ENCODE measurements at places on chromosomes 3 and 15.

DNA sequence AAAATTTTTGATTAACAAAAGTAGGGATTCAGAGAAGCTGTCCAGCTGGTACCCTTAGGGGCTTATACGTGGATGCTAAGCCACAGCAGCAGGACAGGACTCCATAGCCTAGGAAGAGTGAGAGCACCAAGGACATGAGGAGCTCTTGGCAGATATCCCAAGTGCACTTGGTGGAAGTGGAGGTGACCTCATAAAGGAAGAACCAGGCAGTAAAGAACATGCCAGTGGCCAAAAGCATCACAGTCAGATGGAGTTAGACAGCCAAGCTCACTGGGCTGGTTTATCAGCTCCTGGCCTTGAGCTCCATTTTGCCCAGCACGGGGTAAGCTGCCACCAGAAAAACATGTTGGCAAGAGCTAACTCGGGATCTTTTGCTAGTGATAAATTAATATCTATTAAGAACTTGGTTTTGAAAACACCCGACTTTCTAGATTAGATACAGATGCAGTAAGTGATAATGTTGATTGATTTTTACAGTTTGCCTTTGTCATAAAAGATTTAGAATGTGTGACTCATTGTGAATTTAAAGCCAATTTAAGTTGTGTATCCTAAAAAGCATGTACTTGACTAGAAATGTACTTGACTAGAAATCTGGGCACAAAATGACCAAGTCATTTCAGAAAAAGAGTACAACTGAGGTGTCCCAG lies 108.0 kb downstream of the CMSS1 start:
- H3K36me3 ChIP-seq, result no peaks in the 10 kb centered on the region
- H3K27me3 ChIP-seq, result no peaks in the 10 kb centered on the region
- no peak overlapping the region for H3K27ac ChIP-seq
- no peak overlapping the region for H3K4me3 ChIP-seq
- ATAC-seq, result no peak
- H3K4me1 ChIP-seq, result peaks cover 5% of the 10 kb centered on the region

- H3K4me1 ChIP-seq, result peaks cover 10% of the 10 kb centered on the region
- ATAC-seq, result no peak
- no peak overlapping the region for H3K27ac ChIP-seq
- no peaks in the 10 kb centered on the region for H3K36me3 ChIP-seq
- H3K4me3 ChIP-seq, result no peak overlapping the region
Measured at GRCh38 chr15:58977887-58978286, 9.6 kb upstream of the RNF111 start.

DNA sequence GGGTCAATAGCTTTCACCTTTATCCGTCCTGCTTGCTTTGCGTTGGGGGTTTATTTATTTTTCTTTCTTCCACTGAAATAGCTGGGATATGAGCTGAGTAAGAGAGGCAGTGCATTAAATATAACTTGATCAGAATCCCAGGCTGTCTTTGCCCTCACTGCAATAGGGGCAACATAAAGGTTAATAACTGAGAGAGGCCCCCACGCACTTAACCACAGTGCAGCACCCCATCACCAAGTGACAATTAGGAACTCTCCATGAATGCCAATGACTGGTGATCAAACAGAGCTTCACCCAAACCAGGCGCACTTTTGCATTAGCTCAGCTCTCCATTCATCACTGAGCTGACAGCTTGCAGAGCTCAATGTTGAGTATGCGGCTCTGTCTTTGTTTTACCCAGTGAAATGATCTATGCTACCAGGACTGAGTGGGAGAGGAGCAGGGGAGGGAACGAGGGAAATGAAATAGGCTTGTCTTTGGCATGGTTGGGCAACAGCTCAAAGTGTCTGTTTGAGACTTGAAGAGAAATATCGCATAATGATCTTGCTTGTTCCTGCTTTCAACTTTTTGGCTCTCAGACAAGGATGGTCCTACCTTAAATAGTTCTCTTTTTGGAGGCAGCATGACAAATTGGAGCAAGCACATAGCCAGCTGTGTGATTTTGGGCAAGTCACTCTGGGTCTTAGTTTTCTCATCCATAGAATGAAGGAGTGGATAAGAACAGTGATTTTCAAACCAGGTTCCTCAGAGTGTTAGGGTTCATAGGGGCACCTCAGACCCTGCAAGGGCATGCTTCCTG lies 14.5 kb upstream of the GLCE start:
- H3K36me3 ChIP-seq, result no peaks in the 10 kb centered on the region
- H3K27ac ChIP-seq, result no peak overlapping the region
- no peak overlapping the region for H3K4me3 ChIP-seq
- H3K4me1 ChIP-seq, result no peaks in the 10 kb centered on the region

DNA sequence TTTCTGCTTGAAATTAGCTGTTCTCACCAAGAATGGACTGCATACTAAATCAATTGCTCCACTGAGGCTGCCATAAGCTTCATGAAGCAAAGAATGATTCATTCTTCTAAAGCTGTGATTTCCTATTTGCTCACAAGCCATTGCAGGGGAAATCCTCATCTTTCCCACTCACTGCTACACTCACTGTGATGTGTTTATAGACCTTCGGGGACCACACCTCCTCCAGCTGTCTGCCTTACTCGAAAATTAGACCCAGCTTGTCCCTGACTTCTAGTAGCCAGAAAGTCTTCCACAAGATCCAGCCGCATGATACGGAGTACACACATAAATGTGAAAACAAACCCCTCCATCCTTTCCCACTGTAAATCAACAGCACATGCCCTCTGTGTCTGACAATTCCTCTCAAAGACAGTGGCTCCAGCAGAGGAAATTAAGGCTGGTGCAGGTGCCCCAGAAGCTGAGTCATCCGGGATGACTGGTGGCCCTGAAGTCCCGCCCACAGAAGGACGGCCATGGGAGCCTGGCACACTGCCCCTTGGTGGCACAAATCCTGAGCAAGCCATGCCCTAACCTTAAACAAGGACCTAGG lies 172.0 kb downstream of the STT3B start:
- peaks cover 6% of the 10 kb centered on the region for H3K4me1 ChIP-seq
- ATAC-seq, result peak; percentile 94
- peaks cover 17% of the 10 kb centered on the region for H3K27me3 ChIP-seq
- H3K36me3 ChIP-seq, result no peaks in the 10 kb centered on the region
- H3K4me3 ChIP-seq, result peak overlapping the region; percentile 39
- peak overlapping the region; percentile 79 for H3K27ac ChIP-seq

DNA sequence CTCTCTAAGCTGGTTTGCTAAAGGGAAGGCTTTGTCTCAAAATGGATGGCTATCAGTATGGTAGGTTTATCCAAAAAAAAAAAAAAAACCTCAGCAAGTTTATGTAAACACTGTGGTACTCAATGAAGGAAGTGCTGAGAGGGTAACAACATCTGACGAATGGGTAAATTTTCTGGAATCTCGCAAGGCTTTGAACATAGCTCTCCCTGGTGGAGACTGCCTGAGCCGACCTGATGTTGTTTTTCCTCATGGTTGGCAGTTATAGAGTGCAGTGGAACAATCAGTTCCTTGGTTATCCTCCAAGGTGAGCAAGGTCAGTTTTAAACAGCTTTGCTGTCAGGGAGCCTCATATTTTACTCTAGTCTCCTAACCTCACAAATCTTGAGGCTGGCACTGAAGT lies 94.6 kb downstream of the ZPLD1 start:
- no peaks in the 10 kb centered on the region for H3K27me3 ChIP-seq
- ATAC-seq, result no peak
- H3K27ac ChIP-seq, result no peak overlapping the region

GRCh38 chr15:34006381-34006780 lies 32.6 kb downstream of the AVEN start:
- H3K27me3 ChIP-seq, result no peaks in the 10 kb centered on the region
- no peak overlapping the region for H3K4me3 ChIP-seq
- H3K36me3 ChIP-seq, result peaks cover 12% of the 10 kb centered on the region

GRCh38 chr3:136804813-136805212 lies 14.1 kb upstream of the SLC35G2 start:
- H3K27ac ChIP-seq, result no peak overlapping the region
- ATAC-seq, result no peak
- H3K36me3 ChIP-seq, result no peaks in the 10 kb centered on the region
- peaks cover 5% of the 10 kb centered on the region for H3K4me1 ChIP-seq
- no peak overlapping the region for H3K4me3 ChIP-seq

- no peaks in the 10 kb centered on the region for H3K27me3 ChIP-seq
- H3K4me3 ChIP-seq, result no peak overlapping the region
- no peaks in the 10 kb centered on the region for H3K36me3 ChIP-seq
Measured at GRCh38 chr3:28081533-28081947, 159.9 kb upstream of the CMC1 start.

DNA sequence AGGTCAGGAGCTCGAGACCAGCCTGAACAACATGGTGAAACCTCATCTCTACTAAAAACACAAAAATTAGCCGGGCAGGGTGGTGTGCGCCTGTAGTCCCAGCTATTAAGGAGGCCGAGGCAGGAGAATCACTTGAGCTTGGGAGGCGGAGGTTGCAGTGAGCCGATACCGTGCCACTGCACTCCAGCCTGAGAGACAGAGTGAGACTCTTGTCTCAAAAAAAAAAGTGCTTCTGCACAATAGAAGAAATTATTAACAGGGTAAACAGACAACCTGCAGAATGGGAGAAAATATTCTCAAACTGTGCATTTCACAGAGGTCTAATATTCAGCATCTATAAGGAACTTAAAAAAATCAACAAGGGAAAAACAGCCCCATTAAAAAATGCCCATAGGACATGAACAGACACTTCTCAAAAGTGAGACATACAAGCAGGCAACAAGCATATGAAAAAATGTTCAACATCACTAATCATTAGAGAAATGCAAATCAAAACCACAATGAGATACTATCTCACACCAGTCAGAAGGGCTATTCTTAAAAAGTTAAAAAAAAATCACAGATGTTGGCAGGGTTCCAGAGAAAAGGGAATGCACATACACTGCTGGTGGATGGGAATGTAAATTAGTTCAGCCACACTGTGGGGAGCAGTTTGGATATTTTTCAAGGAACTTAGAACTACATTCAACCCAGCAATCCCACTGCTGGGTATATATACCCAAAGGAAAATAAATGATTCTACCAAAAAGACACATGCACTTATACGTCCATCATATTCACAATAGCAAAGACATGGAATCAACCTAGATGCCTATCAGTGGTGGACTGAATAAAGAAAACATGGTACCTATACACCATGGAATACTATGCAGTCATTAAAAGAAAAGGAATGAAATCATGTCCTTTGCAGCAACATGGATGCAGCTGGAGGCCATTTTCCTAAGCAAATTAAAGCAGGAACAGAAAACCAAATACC lies 75.5 kb downstream of the MSL2 start:
- ATAC-seq, result no peak
- H3K36me3 ChIP-seq, result no peaks in the 10 kb centered on the region
- H3K4me1 ChIP-seq, result no peaks in the 10 kb centered on the region
- H3K4me3 ChIP-seq, result no peak overlapping the region

DNA sequence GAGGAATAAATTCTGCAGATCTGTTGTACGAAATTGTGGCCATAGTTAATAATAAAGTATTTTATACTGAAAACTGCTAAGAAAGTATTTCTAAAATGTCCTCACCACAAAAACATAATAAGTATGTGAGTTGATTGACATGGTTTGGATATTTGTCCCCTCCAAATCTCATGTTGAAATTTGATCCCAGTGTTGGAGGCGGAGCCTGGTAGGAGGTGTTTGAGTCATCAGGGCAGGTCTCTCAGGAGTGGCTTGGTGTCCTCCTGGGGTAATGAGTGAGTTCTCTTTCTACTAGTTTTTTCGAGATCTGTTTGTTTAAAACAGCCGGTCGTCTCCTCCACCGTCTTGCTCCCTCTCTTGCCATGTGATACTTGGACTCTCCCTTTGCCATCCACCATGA lies 424.1 kb upstream of the KCNMB2 start:
- H3K4me3 ChIP-seq, result no peak overlapping the region
- H3K27ac ChIP-seq, result no peak overlapping the region
- no peaks in the 10 kb centered on the region for H3K36me3 ChIP-seq
- peaks cover 7% of the 10 kb centered on the region for H3K27me3 ChIP-seq
- no peaks in the 10 kb centered on the region for H3K4me1 ChIP-seq

- no peak overlapping the region for H3K27ac ChIP-seq
- H3K4me1 ChIP-seq, result no peaks in the 10 kb centered on the region
- no peaks in the 10 kb centered on the region for H3K36me3 ChIP-seq
- no peak overlapping the region for H3K4me3 ChIP-seq
- no peaks in the 10 kb centered on the region for H3K27me3 ChIP-seq
Measured at GRCh38 chr15:27336676-27337075, 365.7 kb downstream of the GABRG3 start.

GRCh38 chr3:143332026-143332425 lies 212.5 kb downstream of the CHST2 start:
- no peak overlapping the region for H3K27ac ChIP-seq
- H3K36me3 ChIP-seq, result no peaks in the 10 kb centered on the region
- H3K4me3 ChIP-seq, result no peak overlapping the region
- H3K4me1 ChIP-seq, result no peaks in the 10 kb centered on the region
- no peak for ATAC-seq
- no peaks in the 10 kb centered on the region for H3K27me3 ChIP-seq

GRCh38 chr3:41330465-41330864 lies 131.2 kb downstream of the CTNNB1 start:
- H3K27ac ChIP-seq, result no peak overlapping the region
- no peak for ATAC-seq
- H3K4me1 ChIP-seq, result no peaks in the 10 kb centered on the region
- H3K4me3 ChIP-seq, result no peak overlapping the region
- no peaks in the 10 kb centered on the region for H3K27me3 ChIP-seq

DNA sequence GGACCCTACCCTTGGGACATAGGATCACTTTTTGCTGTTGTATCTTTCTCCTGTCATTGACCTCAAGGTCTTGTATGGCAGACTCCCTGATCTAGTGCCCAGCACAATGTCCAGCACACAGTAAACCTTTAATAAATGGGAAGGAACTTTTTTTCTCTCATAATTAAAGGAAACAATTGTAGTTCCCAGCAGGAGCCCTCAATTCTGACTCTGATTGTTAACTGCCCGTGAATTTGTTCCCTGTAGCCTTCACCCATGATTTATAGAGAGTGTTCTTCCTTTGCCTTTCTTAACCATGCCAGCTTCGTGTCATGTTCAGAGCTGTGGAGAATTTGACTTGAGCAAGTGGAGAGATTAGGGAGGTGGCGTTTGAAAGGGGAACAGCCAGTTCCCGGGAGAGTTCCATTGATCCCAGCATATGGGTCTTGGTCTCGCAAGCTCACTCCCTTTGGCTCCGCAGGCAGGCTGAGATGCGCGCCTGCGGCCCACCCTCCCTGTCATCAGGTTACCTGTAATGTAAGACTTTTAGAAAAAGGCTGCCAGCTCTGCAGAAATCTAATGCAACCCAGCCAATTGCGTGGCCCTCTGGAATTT lies 182.6 kb downstream of the TP63 start:
- H3K27ac ChIP-seq, result no peak overlapping the region
- H3K4me1 ChIP-seq, result no peaks in the 10 kb centered on the region
- peaks cover 1% of the 10 kb centered on the region for H3K27me3 ChIP-seq
- H3K4me3 ChIP-seq, result no peak overlapping the region

- H3K36me3 ChIP-seq, result no peaks in the 10 kb centered on the region
- no peak for ATAC-seq
- peaks cover 39% of the 10 kb centered on the region for H3K4me1 ChIP-seq
Measured at GRCh38 chr15:50883903-50884302, 24.6 kb upstream of the AP4E1 start.

Measured in activated T-helper 17 cell treated with anti-CD3 and anti-CD28 coated beads, Interleukin-2, amount 50 U/mL, for 72 hours (primary cell).